ENCODE measurements at places on chromosomes 6 and 20. TPM values are rescaled to one million over a fixed set of nuclear protein-coding genes. Genes with fewer than 3 reads are reported as not detected.

Gene XKR7
- not detected for total RNA-seq

DNA sequence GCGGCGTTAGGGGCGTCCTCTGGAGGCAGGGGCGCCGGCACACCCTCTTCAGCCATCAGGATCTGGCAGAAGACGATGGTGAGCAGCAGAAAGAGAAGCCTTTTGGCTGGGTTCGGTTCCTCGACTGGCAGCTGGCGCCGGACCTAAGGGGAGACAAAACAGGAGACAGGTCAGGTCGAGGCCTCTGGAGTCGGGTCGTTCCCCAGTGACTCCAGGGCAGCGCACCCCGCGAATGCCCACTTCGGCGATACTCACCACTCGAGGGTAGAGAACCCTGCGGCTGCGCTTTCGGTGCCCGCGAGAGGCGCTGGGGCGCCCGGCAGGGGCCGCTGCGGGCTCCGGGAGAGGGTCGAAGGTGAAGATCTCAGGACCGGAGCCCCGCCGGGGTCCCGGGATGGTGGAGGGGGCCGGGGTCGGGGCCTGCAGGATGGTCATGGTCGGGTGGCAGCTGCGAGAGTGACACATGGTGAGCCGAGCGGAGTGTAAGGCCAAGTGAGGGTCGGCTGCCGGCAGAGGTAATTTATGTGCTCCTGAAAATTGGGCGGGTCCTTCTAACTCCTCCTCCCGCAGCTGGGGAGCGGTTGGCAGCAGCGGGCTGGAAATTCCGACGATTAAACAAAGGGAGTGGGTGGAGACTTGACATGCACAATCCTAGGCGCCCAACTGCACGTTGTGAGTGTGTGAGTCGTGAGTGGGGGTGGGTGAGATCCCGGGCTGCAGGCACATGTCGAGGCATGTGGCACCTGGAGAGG is at the start of gene IER3:
Gene IER3, minus strand, starts transcription at position 494 of the 752 bp plus-strand sequence. Its CDS starts 29 bp downstream, at position 465.
- DNase-seq: peak; percentile 88

Gene NEDD9
- total RNA-seq: 23.7 TPM

Gene SLC17A1
- total RNA-seq: not detected

Gene MUC21
- not detected for total RNA-seq

DNA sequence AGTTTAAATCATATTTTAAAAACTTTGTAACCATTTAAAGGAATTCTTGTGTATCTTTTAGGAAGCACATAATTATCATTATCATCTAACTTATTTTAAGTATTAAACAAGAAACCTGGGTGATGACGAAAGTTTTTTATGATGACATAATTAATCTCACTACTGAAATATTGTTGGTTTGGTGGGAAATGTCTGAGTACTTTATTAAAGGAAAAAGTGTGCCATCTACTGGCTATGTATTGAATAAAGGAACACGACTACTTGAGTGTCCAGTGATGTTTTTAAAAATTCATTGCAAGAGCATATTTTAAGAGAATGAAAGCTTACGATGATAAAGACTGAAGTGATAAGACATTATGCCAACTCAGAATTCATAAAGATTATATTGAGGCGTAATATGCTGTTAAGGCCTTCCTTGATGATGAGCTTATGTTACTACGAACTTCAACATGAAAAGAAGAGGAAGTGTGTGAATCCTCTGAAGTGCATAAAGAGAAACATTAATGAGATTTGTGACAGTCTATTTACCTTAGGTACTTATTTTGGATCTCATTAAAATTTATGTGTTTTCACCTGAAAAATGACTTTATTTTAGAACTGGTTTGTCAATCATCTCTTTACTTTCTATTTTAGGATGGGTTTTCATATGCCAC is 12.0 kb upstream of the TRMT11 start:
- no peak for DNase-seq

Gene CALHM4
- not detected for total RNA-seq

GRCh38 chr6:38824243-38824894 is 109.3 kb downstream of the DNAH8 start:
- DNase-seq: no peak

- DNase-seq: peak; percentile 95
These were observed at the start of gene CST3 for GRCh38 chr20:23637282-23638221. CST3 (minus strand) TSS chr20:23637955; CDS start chr20:23637862, 93 bp downstream.

Gene MACROD2
- 4.2 TPM for total RNA-seq

GRCh38 chr6:34082348-34082747 is 63.5 kb downstream of the GRM4 start:
- DNase-seq: no peak

DNA sequence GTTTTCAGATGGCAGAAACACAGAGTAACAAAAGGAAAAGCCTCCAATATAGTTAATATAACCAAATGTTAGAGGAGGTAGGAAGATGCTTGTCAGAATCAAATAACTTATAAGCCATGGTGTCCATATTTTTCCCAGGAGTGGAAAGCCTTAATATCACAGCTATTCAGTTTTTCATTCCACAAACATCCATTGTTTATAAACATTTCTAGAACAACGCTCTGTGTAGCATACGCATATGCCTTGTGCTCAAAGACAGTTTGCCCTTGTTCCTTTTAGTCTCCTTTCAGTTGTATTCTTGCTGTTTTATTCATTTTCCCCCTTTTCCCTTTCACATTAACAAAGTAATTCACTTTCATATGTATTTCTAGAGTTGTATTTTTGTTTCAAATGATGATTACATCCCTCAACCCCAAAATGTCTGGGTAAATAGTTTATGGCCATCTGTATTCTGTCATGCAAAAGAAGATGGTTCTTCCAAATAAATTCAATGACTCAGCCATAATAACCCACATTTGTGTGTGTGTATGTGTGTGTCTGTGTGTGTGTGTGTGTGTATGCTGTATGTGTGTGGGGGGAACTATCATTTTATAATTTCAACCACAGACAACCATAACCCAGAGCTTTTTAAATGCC is 455.7 kb upstream of the SOX4 start:
- no peak for DNase-seq

GRCh38 chr6:82971877-82972460 is 93.7 kb downstream of the UBE3D start:
- DNase-seq: no peak

GRCh38 chr20:23995905-23996666 is 7.5 kb upstream of the GGTLC1 start:
- peak; percentile 63 for DNase-seq

GRCh38 chr6:2168480-2168879 is 76.9 kb downstream of the GMDS start:
- no peak for DNase-seq

- DNase-seq: no peak
These were observed 95.7 kb downstream of the SHLD1 start for GRCh38 chr20:5845681-5846615.

Gene MYB
- 0.22 TPM for total RNA-seq

Gene TCF21
- 4.1 TPM for total RNA-seq

- no peak for DNase-seq
These were observed 114.1 kb upstream of the INSM1 start for GRCh38 chr20:20253744-20254330.

GRCh38 chr6:12977806-12978205 is 261.2 kb downstream of the PHACTR1 start:
- no peak for DNase-seq

Gene MED20
- 19.8 TPM for total RNA-seq

Gene NDRG3
- 27.5 TPM for total RNA-seq

Gene OR2J3
- total RNA-seq: not detected

DNA sequence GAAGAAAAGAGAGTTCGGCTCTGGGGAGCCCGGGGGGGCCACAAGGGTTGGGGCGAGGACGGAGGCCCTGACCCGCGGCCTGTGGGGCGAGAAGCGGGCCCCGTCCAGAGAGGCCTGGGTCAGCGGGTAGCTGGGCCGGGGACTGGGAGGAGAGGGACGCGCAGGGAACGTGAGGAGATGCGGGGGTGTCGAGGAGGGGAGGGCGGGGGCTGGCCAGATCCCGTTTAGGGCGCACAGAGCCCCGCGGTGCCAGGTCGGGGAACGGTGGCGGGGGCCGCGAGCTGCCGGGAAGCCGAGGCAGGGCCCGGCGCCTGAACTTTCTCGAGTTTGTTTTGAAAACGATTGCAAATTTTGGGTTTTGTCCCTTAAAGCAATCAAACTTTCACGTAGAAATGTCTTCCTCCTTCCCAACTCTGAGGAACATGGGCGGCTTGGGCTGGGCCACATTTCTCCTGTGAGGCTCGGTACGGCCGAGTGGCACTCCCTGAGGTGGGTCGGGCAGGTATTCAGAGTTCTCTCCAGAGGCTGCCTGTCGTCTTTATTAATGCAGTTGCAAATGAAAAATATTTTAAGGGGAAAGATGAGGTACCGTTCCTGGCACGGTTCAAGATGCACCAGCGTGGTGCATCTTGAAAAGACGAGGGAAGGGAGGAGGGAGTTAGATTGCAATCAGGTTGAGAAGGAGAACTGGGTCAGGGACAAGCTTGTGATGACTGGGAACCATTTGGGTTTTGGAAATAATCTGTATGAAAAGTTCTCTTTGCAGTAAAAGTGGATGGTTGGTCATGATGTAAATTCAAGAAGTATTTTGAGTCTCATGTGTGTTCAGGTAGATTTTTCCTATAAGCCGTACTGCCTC is 972 bp downstream of the RNF8 start:
- DNase-seq: no peak

All from Right ventricle myocardium superior (tissue), 1 donor.